ENCODE measurements at places on chromosomes 2 and 18.

GRCh38 chr2:45009303-45009927 is at the start of gene SIX2:
Gene SIX2 (minus strand): TSS chr2:45009452. CDS start chr2:45009110, 342 bp downstream.
- no peak for DNase-seq

DNA sequence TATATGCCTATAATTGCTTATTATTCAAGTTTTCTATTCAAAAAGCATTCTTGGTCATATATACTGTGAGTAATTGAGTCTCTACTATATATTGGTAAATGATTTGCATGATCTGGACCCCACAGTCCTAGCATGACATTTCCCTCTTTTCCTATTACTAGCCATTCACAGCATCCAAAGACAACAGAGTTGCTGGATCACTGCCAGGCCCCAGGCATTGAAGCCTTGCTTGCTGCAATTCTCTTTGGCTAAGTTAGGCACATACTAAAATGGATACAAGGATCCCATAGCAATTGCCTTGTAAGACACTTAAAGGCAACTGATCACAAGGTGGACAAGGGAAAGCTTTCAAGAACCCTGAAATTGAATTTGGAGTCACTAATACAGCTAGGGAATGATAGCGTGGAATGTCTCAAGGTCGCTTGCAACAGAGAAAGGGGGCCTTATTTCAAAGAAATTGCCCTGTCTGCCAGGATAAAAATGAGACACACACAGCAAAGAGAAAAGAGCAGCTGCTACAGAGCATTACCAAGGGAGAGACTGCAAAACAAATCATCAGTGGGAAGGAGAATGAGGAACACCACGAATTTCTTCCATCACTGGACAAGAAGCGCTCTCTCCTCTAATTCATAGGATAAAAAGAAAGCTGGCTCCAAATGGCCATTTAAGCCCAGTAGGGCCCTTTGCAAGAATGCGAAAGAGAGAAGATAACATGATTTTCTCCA is 77.1 kb upstream of the EPHA4 start:
- no peak for DNase-seq

GRCh38 chr2:105175231-105175630 is 66.3 kb upstream of the GPR45 start:
- no peak for DNase-seq

GRCh38 chr2:132404056-132404455 is 12.5 kb upstream of the GPR39 start:
- DNase-seq = no peak

GRCh38 chr18:46916551-46917107 is 678 bp downstream of the PIAS2 start:
- no peak for DNase-seq

GRCh38 chr2:53403792-53404413 is 363.7 kb upstream of the CHAC2 start:
- no peak for DNase-seq

DNA sequence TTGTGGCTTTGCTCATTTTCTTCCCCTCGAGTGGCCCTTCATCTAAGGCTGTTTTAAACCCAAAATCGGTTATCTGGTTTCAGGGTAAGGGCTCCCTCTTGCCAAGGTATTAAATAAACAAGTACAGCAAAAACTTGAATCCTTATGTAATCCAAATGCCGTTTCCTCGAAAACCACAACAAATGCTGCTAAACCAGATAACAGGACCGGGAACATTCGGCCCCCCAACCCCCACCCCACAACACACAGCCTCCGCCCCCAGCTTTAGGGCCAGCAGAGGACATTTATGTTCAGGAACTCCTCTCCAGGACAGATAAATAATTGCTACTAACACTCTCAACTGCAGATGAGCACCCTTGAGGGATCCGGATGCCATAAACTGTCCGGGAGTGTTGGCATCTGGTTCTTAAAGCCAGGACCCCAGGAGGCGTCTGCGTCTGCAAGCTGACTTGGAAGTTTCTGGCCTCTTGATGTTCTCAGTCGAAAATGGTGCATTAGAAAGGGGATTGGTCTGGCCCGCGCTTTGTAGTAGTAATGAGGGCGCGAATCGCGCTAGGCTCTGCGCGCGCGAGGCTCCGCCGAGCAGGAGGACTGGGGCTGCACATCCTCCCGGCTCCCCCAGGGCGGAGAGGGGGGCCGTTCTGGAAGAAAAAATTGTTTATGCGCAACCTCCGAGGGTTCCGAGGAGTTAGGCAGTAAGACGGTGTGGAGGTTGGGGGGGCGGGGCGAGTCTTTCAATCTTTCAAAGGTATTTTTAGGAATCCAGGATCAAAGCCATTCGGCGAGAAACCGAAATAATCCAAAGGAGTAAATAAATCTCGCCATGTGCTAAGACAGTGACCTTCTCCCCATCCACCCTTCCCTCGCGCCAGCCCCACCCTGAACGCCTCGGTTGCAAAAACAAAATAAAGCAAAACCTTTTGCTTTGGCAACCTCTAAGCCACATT is 3.9 kb upstream of the ID2 start:
- no peak for DNase-seq
